Vagina (tissue), 2 donors: ENCODE measurements at places on chromosomes 1 and 21. TPM values are rescaled to one million over a fixed set of nuclear protein-coding genes. Genes with fewer than 3 reads are reported as not detected.

GRCh38 chr1:28509705-28510272, 3.9 kb downstream of the RCC1 start:
- no peaks in the 10 kb centered on the region for H3K27me3 ChIP-seq
- DNase-seq: no peak
- H3K27ac ChIP-seq: peak overlapping the region; percentile 6
- H3K36me3 ChIP-seq: peaks cover 70% of the 10 kb centered on the region
- H3K4me1 ChIP-seq: peaks cover 60% of the 10 kb centered on the region

DNA sequence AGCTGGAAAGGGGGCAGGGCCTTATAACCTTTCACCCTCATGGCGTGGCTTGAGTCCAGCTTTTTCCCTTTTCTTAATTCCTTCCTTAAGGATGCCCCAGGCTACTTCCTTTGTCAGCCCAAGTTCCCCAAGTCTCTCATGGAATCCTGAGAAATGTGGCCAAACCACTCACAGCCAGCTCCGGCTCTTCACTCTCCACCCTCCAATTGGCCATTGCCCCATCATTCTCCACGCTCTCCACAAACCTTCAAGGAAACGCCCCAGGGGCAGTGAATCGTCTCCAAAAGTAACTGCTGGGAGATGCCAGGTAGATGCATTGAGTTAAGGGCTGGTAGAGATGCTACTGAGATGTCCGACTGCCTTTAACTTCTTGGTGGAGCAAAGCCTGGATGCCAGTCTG, 113.5 kb upstream of the CD34 start:
- H3K27me3 ChIP-seq: no peaks in the 10 kb centered on the region
- no peak overlapping the region for H3K27ac ChIP-seq
- H3K4me3 ChIP-seq: no peak overlapping the region
- H3K36me3 ChIP-seq: no peaks in the 10 kb centered on the region

DNA sequence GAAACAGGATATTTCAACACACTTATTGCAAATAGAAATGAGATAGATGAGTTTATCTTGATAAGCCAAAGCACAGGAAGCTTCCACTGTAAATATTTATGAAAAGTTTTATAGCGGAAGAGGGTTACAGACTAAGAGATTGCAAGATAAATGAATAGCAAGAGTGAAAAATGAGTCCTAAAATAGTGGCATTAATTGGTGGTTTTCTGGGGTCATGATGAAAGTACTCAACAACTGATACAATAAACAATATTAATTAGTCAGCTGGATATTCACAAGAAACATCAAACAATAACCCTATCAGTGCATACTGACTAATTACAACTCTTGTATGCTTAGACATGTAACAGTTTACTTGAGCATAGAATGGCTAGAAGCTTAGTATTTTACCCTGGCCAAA, 154.8 kb upstream of the CHODL start:
- no peaks in the 10 kb centered on the region for H3K4me1 ChIP-seq
- DNase-seq: no peak
- H3K27ac ChIP-seq: no peak overlapping the region
- H3K27me3 ChIP-seq: no peaks in the 10 kb centered on the region

- no peak for DNase-seq
- no peaks in the 10 kb centered on the region for H3K4me1 ChIP-seq
- H3K27me3 ChIP-seq: no peaks in the 10 kb centered on the region
- no peak overlapping the region for H3K4me3 ChIP-seq
Measured at GRCh38 chr1:104854529-104854928, 1104.8 kb downstream of the AMY1C start.

DNA sequence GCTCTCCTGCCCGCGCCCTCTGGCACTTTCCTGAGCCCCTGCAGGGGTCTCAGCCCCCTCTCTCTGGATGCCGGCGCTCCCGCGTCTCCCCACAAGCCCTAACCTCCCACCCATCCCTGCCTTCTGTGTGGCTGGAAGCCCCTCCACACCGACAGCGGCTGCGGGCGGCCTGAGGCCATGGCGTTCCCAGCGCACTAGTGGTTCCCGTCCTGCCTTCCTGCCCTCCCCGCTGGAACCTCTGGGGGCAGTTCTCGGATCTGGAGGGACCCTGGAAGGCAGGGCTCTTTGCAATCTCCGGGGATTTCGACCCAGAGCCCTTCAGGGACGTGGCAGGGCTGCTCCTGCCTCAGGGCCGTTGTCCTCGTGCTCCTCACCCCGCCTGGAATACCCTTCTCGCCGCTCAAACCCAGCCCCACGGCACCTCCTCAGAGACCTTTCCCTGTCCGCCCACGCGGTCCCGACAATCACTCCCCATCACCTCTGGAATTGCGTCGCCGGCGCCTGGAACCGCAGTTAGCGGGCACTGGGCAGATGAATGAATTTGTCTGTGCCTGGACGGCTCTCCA, 493 bp upstream of the ESPN start:
- no peak for DNase-seq
- peaks cover 52% of the 10 kb centered on the region for H3K4me1 ChIP-seq
- H3K27ac ChIP-seq: no peak overlapping the region
- H3K36me3 ChIP-seq: no peaks in the 10 kb centered on the region
- peaks cover 17% of the 10 kb centered on the region for H3K27me3 ChIP-seq

DNA sequence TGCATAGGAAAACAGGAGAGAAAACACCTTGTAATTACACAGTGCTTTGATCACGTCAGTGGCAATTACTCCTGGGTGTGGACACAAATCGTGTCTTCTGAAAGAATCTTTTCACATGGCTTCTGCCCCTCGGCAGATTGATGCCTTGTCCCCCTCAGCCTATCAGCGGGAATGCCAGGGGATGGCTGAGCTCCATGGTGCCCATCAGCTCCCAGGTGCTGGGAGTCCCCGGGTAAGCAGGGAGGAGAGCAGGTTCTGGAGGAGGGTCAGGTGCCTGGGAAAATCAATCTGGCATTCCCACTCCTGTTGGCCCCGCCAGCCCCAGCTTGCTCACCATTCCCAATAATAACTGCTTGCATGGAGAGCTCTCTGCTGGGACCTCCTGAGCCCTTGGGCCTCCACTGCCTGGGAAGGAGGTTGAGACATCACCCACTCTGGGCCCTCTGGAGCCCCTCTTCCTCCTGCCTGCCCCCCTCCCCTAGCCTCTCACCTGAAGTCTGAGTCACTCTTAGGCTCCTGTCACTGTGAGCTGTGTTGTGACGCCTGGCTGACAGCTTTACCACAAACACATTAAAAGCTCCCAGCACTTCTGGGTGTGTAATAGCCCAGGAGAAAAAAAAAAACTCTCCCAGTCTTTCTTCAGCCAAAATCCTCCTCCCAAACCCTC, 4.9 kb downstream of the CAMK2N1 start:
- peaks cover 40% of the 10 kb centered on the region for H3K4me1 ChIP-seq
- no peak for DNase-seq
- H3K27me3 ChIP-seq: no peaks in the 10 kb centered on the region
- H3K27ac ChIP-seq: no peak overlapping the region

GRCh38 chr1:168693197-168693871, 35.7 kb downstream of the DPT start:
- no peak overlapping the region for H3K4me3 ChIP-seq
- H3K4me1 ChIP-seq: no peaks in the 10 kb centered on the region
- no peaks in the 10 kb centered on the region for H3K36me3 ChIP-seq

GRCh38 chr1:67759066-67759465, 74.1 kb downstream of the GADD45A start:
- H3K4me3 ChIP-seq: no peak overlapping the region
- no peak for DNase-seq
- H3K27ac ChIP-seq: no peak overlapping the region
- peaks cover 44% of the 10 kb centered on the region for H3K4me1 ChIP-seq

- H3K27ac ChIP-seq: no peak overlapping the region
- H3K36me3 ChIP-seq: no peaks in the 10 kb centered on the region
- peaks cover 9% of the 10 kb centered on the region for H3K4me1 ChIP-seq
- no peak overlapping the region for H3K4me3 ChIP-seq
- no peak for DNase-seq
Measured at GRCh38 chr21:28212061-28212460, 780.6 kb downstream of the LTN1 start.

KTI12 gene
- 13.8 TPM for total RNA-seq

NBPF6 gene
- not detected for total RNA-seq

TSSK3 gene
- total RNA-seq: not detected

SYNC gene
- total RNA-seq: 13.0 TPM

SRSF4 gene
- total RNA-seq: 67.8 TPM

SLC2A5 gene
- 8.1 TPM for total RNA-seq
